ENCODE measurements at places on chromosomes 6 and 20. TPM values are rescaled to one million over a fixed set of nuclear protein-coding genes. Genes with fewer than 3 reads are reported as not detected.

Gene EGFL8
- polyA plus RNA-seq: 18.5 TPM

Gene PROKR2
- polyA plus RNA-seq: not detected

Gene CST9
- not detected for polyA plus RNA-seq

Gene NNAT
- 2.5 TPM for polyA plus RNA-seq

Gene RIMS1
- 0.45 TPM for polyA plus RNA-seq

Gene MYB
- 2.5 TPM for polyA plus RNA-seq

Gene PGC
- 1.6 TPM for polyA plus RNA-seq

Gene GHRH
- not detected for polyA plus RNA-seq

Gene ENPP1
- 2.8 TPM for polyA plus RNA-seq

Gene HLA-G
- polyA plus RNA-seq: 0.12 TPM

Gene ABT1
- 17.8 TPM for polyA plus RNA-seq

Gene CGA
- polyA plus RNA-seq: not detected

Gene PDE7B
- 0.64 TPM for polyA plus RNA-seq

Gene PDRG1
- polyA plus RNA-seq: 6.8 TPM

Gene VTA1
- 21.4 TPM for polyA plus RNA-seq

Gene MED23
- polyA plus RNA-seq: 8.3 TPM

Gene MLIP
- polyA plus RNA-seq: 4.7 TPM

Gene C4A
- 6.9 TPM for polyA plus RNA-seq

Gene PLTP
- polyA plus RNA-seq: 27.2 TPM

Gene POLH
- polyA plus RNA-seq: 5.0 TPM

Gene GSTA3
- not detected for polyA plus RNA-seq

Gene LY6G6D
- polyA plus RNA-seq: 1.3 TPM

Gene VPS52
- polyA plus RNA-seq: 48.9 TPM

Gene AFDN
- polyA plus RNA-seq: 91.7 TPM

Gene NHSL1
- polyA plus RNA-seq: 6.5 TPM

Gene KIAA0408
- 2.1 TPM for polyA plus RNA-seq

Gene TGM3
- polyA plus RNA-seq: 2,175 TPM

Gene C6orf118
- not detected for polyA plus RNA-seq

Gene SIGLEC1
- polyA plus RNA-seq: 1.4 TPM

Gene BHLHE23
- not detected for polyA plus RNA-seq

Gene CTAGE9
- polyA plus RNA-seq: not detected

Gene FAM184A
- 0.73 TPM for polyA plus RNA-seq

Gene ENPP5
- polyA plus RNA-seq: 0.27 TPM

Gene ADGRF1
- 47.9 TPM for polyA plus RNA-seq

Gene LY6G5C
- 0.76 TPM for polyA plus RNA-seq

Gene SLC22A2
- polyA plus RNA-seq: not detected

Gene TXLNB
- 0.16 TPM for polyA plus RNA-seq

Gene SOX12
- 2.2 TPM for polyA plus RNA-seq

Gene ADAT2
- polyA plus RNA-seq: 5.4 TPM

Gene CHRNA4
- polyA plus RNA-seq: not detected

Gene MAS1
- not detected for polyA plus RNA-seq

Gene NRSN1
- polyA plus RNA-seq: 0.04 TPM

Gene HCRTR2
- not detected for polyA plus RNA-seq

Gene KCNG1
- polyA plus RNA-seq: 7.6 TPM

Gene SALL4
- polyA plus RNA-seq: 0.08 TPM

Gene CALHM5
- polyA plus RNA-seq: 0.12 TPM

Gene GRM4
- not detected for polyA plus RNA-seq

Gene TRIM15
- polyA plus RNA-seq: not detected

Gene CRIP3
- polyA plus RNA-seq: 1.2 TPM

Gene PNRC1
- polyA plus RNA-seq: 30.3 TPM

Gene TFAP2C
- 18.6 TPM for polyA plus RNA-seq

Gene MCHR2
- polyA plus RNA-seq: not detected

Gene RPS10
- polyA plus RNA-seq: 2,829 TPM

Gene EPHA7
- polyA plus RNA-seq: 0.84 TPM

Gene OTOR
- not detected for polyA plus RNA-seq

Gene MCCD1
- not detected for polyA plus RNA-seq
